ENCODE measurements at places on chromosomes 12 and 14.

DNA sequence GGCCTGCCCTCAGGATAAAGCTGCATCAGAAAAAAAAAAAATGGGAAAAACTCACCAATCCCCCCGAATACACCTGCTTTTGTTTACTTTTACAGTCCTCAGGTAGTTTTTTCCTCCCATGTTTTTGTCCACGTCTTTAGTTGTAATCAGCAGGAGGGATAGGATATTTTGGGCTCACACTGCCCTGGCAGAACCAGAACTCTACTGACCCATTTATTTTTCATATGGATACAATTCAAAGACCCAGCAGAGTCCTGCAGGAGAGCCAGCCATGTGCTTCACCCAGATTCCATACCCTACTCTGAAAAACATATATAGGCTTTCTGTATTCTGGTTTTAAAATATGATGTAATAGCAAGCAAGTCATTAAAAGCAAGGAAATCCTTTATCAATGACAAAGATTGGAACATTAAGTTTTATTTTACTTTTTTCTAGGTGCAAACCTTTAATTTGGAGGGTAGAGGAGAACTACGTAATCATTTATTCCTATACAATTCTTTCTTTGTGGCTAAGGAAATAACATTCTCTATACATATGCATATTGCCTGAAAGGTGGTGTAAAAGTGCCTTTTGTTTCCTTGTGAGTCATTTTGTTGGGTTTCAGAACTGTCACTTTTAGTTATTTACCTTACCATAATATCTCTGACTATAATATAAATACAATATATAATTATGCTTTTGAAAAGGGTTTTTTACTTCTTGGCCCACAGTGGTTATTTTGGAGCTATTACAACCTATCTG, 19.1 kb downstream of the DACT1 start:
- DNase-seq: no peak

GRCh38 chr12:118325081-118325480, 47.6 kb downstream of the TAOK3 start:
- DNase-seq: no peak

GRCh38 chr14:64095620-64096019, 198.6 kb downstream of the ESR2 start:
- no peak for DNase-seq

GRCh38 chr12:27001663-27002062, 12.5 kb downstream of the TM7SF3 start:
- no peak for DNase-seq

GRCh38 chr12:52390739-52391617, 5.5 kb upstream of the KRT84 start:
- DNase-seq: peak; percentile 37

DNA sequence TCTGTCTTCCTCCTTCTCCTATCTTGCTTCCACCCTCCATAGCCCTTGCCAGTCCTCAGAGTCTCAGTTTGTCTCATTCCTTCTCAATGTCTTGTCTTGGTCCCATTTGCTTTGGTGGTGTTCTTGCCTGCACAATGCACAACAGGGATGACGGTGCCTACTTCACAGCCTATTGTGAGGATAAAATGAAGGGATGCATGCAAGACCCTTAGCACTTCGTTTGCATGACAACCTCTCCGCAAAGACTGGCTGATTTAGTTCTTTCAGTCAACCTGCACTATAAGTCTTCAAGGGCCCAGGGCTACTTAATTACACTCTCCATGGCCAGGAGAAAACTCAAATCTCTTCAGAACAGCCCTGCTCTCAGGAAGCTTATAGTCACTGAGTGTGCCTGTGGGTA, 8.5 kb downstream of the SELPLG start:
- DNase-seq: no peak

DNA sequence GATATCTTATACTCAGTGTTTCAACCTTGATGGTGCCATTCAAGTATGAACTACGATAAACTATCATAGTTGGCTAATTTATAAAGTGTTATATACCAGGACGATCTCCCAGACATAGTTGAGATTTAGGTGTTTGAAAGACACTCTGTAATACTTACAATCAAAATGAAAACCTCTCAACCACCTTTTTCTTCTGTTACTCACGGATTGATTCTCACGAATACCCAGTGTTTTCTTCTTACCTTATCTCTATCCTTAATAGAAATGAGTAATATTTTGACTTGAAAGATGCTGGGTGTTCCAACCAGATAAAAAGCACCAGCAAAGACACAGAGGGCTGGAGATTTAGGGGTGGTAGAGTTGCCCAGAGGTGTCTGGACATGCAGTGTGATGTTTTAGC, 169.9 kb downstream of the PTCSC3 start:
- DNase-seq: no peak

DNA sequence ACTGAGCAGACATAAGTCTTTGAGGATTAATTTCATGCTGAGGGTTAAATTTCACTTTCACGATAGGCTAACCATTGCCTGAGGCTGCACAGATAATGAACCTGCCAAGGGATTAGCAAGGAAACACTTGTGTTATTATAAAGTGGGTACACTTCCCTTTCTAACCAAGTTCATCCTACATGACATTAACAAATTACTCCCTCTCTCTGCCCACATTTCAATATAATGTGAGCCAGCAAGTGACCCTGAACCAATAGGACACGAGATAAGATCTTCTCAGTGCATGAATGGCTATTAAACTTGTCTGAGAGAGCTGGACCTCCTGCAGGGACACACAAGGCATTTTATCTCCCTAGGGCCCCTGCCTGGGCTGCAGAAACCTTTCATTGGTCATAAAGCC, 173.5 kb downstream of the PAX9 start:
- no peak for DNase-seq

- DNase-seq: no peak
Measured at GRCh38 chr12:55017416-55017925, 2.3 kb upstream of the NEUROD4 start.

- no peak for DNase-seq
Measured at GRCh38 chr14:101707863-101708620, 53.5 kb upstream of the PPP2R5C start.

GRCh38 chr12:127781336-127781735, 485.6 kb upstream of the TMEM132C start:
- no peak for DNase-seq

- DNase-seq: no peak
Measured at GRCh38 chr12:98638009-98638408, 6.6 kb downstream of the IKBIP start.

All from kidney tubule cell (primary cell).